Transverse colon (tissue), 4 donors: ENCODE measurements at places on chromosomes 16 and 17. TPM values are rescaled to one million over a fixed set of nuclear protein-coding genes. Genes with fewer than 3 reads are reported as not detected.

- DNase-seq: peak; percentile 19
Measured at GRCh38 chr17:34389126-34389750, 26.2 kb upstream of the CCL1 start.

- DNase-seq: peak; percentile 38
Measured at GRCh38 chr17:46191322-46192188, 1.7 kb downstream of the KANSL1 start.

GRCh38 chr17:75724016-75725003 lies 3.1 kb downstream of the ITGB4 start:
- DNase-seq: peak; percentile 30

GRCh38 chr16:71807905-71808592 lies 585 bp downstream of the AP1G1 start:
- DNase-seq: peak; percentile 47

GRCh38 chr16:10738231-10739077 lies 5.2 kb upstream of the NUBP1 start:
- DNase-seq: peak; percentile 34

DNA sequence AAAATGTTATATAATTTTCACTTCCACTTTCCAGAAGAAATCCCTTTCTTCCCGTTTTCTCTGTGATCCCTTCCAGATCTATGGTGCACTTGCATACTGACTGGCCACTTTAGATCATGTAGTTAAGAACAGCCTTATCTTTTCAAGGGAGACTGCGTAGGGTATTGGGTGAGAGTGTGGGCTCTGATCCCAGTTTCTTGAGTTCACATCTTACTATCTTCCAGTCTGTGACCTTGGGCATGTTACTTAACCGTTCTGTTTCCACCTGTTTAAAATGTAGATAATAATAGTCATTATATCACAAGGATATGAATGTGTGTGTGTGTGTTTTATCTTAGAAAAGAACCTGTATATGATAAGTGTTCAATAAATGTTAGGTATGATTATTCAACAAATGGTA lies 83.7 kb downstream of the TANGO6 start:
- no peak for DNase-seq

DNA sequence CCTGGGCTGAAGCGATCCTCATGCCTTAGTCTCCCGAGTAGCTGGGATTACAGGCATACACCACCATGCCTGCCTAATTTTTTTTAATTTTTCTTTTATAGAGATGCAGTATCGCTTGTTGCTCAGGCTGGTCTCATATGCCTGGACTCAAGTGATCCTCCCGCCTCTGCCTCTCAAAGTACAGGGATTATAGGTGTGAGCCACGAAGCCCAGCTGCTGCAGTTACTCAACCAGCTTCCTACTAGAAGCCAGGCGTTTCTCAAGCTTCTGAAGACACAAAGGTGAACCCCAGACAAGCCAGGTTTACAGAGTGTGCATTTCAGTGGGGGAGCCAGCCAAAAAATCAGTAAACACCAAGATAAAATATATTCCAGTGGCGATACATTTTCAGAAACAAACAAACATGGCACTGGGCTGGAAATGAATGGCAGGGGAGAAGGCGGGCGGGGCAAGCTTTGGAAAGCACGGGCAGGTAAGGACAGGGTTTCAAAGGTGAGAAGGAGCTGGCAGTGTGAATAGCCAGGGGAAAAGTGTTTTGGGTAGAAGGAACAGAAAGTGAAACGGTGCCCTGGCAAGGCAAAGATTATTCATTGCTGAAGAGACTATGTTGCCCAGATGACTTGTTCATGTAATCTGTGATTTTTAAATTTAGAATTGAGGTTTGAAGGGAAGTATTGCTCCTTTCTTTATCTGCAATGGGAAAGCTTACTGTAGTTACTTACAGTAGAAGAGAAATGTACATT lies 471.1 kb downstream of the WWOX start:
- DNase-seq: no peak

GRCh38 chr17:28810437-28810836 lies 32.2 kb downstream of the FAM222B start:
- DNase-seq: no peak

DNA sequence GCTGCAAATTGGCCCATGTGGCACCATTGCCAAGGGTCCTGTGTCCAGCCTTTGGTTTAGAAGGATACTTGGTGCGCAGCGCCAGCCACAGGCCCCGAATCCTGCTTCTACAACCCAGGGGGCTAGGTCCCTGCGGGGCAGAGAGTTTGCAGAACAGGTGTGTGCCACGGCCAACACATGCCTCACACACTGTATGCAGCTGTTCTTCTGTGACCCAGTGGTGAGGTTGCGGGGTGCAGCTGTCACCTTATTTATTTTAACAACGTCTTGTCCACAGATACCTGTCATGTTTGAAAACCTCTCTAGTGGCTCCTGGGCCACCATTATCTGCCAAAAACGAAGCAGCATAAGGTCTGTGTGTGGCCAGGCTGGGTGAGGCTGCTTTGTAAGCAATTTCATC lies 11.6 kb downstream of the CBFA2T3 start:
- no peak for DNase-seq

- no peak for DNase-seq
Measured at GRCh38 chr16:89187032-89187769, 13.1 kb downstream of the SLC22A31 start.

DNA sequence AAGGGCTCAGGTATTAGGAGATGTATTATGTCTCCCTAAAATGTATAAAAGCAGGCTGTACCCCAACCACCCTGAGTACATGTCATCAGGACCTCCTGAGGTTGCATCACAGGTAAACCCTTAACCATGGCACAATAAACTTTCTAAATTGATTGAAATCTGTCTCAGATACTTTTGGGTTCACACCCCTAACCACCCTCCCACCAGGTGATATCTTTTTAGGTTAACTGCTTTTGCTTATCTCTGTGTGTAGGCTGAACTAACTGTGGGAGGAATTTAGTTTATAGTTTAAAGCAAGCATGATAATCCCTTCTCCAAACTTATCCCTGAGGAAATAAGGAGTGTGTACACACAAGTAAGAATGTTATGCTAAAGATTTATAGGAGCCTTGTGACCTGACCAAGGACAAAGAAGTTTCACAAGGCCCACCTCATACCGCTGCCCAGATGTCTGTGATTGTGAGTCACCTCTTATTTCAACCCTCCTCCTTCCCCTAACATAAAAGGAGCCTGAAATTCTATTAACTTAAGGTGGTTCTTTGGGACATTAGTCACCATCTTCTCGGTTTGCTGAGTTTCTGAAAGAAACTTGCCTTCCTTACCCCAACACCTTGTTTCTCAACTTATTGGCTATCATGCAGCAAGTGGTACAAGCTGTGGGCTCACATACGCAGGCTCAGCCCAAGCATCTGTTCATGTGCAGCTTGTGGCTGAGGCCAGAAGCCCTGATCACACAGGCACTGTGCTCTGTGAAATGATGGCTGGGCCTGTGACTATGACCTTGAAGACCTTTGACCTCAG lies 11.3 kb downstream of the PRSS22 start:
- DNase-seq: no peak

DNA sequence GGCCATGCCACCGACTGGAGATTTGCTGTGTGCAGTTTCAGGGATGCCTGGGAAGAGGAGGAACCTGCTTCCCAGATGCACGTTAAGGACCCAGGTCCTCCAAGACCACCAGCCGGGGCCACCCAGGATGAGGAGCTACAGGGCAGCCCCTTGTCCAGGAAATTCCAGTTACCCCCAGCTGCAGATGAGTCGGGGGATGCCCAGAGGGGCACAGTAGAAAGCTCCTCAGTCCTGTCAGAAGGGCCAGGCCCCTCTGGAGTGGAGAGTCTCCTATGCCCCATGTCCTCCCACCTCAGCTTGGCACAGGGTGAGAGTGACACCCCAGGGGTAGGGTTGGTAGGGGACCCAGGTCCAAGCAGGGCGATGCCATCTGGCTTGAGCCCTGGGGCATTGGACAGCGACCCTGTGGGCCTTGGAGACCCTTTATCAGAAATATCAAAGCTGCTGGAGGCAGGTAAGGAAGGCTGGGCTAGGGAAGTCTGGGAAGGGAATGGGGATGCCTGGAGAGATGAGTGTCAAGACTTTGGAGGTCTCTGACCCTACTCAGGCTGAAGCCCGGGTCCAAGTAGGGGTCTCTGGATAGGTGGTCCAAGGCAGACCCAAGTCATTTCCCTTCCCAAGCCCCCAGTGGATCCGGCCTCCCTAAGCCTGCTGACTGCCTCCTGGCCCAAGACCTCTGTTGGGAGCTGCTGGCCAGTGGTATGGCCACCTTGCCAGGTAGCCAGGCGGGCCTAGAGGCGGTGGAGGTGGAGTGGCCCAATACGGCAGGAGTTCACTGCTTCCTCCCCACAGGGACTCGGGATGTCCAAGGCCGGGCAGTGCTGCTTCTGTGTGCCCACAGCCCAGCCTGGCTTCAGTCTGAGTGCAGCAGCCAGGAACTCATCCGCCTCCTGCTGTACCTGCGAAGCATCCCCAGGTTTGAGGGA lies 1.0 kb downstream of the PLEKHG4 start:
- no peak for DNase-seq

DNA sequence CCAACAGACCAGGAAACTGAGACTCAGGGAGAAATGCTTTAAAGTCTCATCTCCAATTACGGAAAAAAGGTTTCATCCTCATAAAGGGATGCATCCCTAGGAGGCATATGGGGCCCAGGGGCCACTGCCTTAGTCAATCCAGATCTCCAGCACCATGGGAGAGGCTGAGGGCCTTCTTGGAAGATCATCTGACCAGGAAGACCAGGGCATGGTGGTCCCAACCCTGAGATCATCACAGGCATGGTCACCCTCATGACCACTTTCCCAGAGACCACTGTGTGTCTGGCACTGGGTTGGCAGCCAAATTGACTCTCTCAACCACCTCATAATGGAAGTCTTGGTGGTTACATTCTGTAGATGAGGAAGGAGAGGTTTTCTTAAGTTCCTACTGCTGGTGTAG lies 23.4 kb upstream of the CES5A start:
- no peak for DNase-seq

DNA sequence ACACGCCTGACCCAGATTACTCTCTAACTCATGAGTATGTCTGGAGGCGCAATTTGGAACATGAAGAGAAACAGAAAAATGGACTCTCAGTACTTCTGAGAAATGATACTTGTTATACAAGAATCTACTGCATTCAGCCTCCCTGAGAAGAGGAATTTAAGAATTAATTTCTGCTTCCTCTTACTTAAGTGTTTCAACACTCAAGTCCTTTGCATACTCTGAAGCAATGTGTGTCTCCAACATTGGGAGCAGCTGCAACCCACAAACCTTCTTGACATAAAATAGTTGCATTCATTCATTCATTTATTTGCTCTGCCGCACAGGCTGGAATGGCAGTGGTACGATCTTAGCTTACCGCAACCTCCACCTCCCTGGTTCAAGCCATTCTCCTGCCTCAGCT lies 199.8 kb downstream of the NPIPA7 start:
- no peak for DNase-seq

- DNase-seq: no peak
Measured at GRCh38 chr17:76204277-76204676, 36.0 kb downstream of the RNF157 start.

DNA sequence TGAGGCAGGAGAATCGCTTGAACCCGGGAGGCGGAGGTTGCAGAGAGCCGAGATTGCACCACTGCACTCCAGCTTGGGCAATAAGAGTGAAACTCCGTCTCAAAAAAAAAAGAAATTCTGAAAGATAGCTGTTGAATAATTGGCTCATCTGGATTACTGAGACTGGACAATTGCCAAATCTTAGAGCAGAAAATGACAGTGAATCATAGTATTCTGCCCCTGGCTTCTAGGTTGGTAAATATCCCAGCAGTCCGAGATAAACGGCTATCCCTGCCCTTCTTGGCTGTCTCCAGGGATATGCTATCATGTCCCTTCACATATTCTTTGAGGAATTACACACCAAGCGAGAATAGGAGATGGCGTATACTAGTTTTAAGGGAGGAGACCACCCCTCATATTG lies 35.5 kb upstream of the METTL16 start:
- no peak for DNase-seq

DNA sequence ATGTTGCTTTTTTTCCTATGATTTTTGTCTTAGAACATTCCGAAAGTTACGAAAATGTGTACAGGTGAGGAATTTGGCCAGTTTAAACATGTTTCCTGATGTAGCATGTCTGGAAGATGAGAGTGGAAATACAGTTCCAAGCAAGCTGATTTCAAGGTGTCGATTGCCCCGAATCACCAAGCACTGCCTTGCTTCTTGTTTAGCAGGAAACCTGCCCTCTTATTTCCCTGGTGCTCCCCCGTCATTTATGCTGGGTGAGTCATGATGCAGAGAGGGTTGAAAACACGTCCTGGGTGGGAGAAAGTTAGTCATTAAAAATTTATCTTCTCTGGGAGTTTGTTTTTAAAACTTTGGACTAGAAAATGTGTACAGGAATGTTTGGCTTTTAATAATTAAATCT lies 608.6 kb upstream of the EEF2KMT start:
- no peak for DNase-seq

- no peak for DNase-seq
Measured at GRCh38 chr17:82687871-82688270, 10.6 kb downstream of the RAB40B start.

DNA sequence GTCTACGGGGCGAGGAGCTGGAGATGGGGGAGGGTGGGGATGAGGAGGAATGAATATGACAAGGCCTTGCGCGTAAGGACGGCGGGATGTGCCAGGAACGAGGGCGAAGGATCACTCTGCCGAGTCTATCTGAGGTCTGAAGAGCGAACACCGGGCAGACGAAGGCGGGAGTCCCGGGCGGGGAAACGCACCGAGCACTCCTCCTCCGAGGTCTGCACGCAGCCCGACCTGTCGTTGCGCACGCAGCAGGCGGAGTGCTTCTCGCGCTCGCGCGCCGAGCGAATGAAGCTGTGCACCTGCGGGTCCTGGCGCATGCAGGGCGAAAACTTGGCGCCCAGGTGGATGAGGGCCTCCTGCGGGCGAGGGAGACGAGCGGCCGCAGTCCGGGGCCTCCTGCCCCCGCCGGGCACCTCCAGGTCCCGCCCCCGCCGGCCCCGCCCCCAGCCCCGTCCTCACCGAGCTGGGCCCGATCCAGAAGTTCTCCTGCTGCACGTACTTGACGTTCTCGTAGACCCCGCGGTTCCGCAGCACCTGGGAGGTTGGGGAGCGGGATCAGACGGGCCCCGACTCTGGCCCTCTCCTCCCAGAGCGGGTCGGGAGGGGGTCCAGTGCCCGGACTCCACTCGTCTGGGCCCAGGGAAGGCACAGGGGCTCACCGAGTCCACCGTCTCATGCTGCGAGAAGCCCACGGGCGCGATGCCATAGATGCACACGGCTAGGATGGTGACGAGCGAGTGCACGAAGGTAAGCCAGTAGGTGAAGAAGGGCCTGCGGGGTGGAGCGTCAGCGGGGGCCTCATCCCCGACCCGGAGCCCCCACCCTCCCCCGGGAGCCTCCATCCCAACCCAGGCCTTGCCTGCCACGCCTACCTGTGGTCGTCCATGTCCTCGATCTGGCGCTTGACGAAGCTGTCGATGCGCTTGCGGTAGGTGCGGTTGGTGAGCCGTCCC lies 7.6 kb downstream of the SNRNP25 start:
- DNase-seq: no peak

- no peak for DNase-seq
Measured at GRCh38 chr16:58411736-58412614, 19.7 kb downstream of the GINS3 start.

Gene WNT9B
- total RNA-seq: not detected

Gene SOCS1
- total RNA-seq: 7.9 TPM

Gene KDM6B
- 18.3 TPM for total RNA-seq

Gene FOXC2
- 0.27 TPM for total RNA-seq

Gene KRT20
- total RNA-seq: 207 TPM

Gene CHMP6
- 43.4 TPM for total RNA-seq

Gene GDPD3
- 29.9 TPM for total RNA-seq

Gene EPOP
- total RNA-seq: 0.14 TPM
